ENCODE measurements at places on chromosomes 4 and X.

- DNase-seq = no peak
These were observed 21.1 kb downstream of the ANXA5 start for GRCh38 chr4:121675715-121676114.

DNA sequence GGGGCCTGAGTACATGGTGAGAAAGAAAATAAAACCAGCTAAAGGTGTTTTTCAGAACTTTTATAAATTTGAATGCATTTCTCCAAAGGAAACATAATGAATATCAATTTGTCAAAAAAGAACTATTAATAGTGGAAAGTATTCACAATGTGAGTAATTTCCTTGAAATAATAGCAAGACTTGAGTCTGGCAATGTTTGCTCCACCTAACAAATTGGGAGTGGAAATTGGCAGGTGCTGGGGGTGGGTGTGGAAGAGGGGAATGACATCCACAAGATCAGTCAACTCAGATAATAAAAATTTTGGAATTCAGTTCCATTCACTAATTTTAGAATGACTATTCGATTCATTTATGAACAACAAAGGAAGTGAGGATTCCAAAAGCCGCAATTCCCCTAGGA, 884.8 kb upstream of the SLIT2 start:
- no peak for DNase-seq

GRCh38 chr4:14906805-14907204, 95.5 kb upstream of the CPEB2 start:
- DNase-seq = no peak

DNA sequence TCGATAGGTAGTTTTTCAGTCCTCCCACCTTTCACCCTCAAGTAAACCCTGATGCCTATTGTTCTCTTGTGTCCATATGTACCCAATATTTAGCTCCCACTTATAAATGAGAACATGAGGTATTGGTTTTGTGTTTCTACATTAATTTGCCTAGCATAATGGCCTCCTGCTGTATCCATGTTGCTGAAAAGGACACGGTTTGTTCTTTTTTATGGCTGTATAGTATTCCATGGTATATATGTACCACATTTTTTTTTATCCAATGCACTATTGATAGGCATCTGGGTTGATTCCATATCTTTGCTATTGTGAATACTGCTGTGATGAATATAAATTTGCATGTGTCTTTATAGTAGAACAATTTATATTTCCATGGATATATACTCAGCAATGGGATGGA, 199.2 kb downstream of the RAB28 start:
- DNase-seq = no peak

- DNase-seq = no peak
These were observed 32.0 kb downstream of the F8 start for GRCh38 chrX:154990496-154990895.

DNA sequence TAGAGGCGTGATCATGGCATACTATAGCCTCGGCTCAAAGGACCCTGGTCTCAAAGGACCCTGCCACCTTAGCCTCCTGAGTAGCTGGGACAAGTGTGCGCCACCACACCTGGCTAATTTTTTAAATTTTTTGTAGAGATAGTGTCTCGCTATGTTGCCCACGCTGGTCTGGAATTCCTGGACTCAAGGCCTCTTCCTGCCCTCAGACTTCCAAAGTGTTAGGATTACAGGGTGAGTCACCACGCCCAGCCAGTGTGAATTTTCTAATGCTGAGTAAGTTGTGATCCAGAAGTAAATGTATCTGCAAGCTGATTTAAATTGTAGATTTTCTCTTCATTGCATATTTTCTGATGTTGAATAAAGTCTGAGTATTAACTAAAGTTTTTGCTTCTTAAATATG, 2.6 kb upstream of the ZNF674 start:
- no peak for DNase-seq

DNA sequence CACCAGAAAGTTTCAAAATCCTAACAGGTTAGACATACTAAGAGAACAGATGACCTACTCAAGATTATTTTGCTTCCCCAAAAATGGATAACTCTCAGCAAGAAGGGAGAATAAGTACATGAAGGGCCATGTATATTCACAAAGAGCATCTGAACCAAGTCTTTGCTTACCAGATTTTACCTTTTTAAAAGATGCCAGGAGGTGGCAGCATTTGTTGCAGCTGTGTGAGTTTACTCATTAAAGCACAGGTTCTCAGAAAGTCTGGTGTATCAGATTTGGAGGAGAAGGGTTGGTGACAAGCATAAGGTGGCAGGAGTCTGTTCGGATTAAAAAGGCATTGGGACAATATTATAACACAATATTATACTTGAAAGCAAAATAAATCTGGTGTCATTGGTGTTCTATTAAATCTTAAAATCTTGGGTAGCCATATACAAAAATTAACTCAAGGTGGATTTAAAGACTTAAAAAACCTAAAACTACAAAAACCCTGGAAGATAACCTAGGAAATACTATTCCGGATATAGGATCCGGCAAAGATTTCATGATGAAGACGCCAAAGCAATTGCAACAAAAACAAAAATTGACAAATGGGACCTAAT, 51.3 kb upstream of the NFKB1 start:
- peak; percentile 56 for DNase-seq

- no peak for DNase-seq
These were observed 18.8 kb upstream of the YTHDC1 start for GRCh38 chr4:68368691-68369131.

DNA sequence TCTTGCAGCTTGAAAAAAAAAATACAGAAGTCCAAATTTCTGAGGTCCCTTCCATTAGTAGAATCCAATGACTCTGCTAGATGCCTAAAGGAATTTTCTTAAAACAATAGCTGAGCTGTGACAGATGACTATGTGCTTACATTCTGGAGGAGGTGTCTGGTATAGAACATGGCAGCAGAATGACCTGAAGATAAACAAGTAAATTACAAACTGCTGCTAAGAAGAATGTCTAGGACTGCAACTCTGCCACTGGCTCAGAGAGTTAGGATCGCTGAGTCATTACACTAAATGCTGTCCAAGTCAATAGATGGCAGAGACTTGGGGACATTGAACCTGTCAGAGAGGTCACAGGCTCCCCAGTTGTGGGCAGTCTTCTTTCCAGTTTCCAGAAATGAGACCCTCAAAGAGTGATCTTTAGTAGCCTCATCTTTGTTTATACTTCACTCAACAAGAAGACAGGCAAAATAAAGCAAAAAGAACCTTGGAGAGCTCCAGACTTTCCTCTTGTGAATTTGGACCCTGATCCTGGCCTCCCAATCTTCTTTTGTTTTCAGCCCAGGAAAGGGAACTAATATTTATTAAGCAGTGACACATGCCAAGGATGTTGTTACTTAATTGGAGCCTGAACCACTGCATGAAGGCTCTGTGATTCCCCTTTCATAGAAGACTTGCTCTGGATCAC, 56.4 kb upstream of the SCML1 start:
- DNase-seq = no peak

DNA sequence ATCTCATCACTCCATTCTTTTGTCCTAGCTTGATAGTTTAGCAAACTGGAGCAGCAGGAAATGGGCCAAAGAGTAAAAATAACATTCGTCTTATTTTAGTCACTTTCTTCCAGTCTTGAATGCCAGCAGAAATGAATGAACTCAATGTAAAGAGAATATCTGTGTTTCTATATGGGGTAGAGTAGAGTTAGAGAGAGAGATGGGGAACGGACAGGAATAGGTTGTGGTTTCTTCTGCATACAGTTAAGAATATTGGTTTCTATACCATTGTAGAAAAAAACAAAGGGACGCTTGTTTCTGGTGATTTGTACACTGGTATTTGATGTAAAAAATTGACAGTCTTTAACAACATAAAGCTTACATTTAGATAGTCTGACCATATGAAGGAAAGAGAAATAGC, 8.9 kb downstream of the GPR174 start:
- no peak for DNase-seq

- DNase-seq = no peak
These were observed 36.3 kb downstream of the MGARP start for GRCh38 chr4:139243448-139244365.

GRCh38 chr4:41638866-41639265, 100.9 kb downstream of the LIMCH1 start:
- no peak for DNase-seq

All from effector CD4-positive, alpha-beta T cell (primary cell).